ENCODE measurements at places on chromosomes 12 and 14.

- no peak for DNase-seq
Measured at GRCh38 chr14:101877766-101878165, 86.6 kb upstream of the DYNC1H1 start.

GRCh38 chr14:73717711-73718417 lies 3.7 kb upstream of the PNMA1 start:
- DNase-seq: no peak

- no peak for DNase-seq
Measured at GRCh38 chr14:55129086-55129427, at the start of gene LGALS3. TSS of gene LGALS3 (plus strand) at chr14:55129252. CDS start at chr14:55137374, 8,122 bp downstream.

- DNase-seq: no peak
Measured at GRCh38 chr14:42138406-42138805, 531.7 kb downstream of the LRFN5 start.

GRCh38 chr12:21828779-21829178 lies 54.3 kb upstream of the KCNJ8 start:
- no peak for DNase-seq

All from NCI-H510A treated with DMSO at 0.1 percent for 48 hours (cell line).